ENCODE measurements at places on chromosomes 16 and 17.

- no peak for DNase-seq
These were observed 6.0 kb upstream of the CPD start for GRCh38 chr17:30372755-30373154.

GRCh38 chr17:7191571-7192270 is 12.6 kb upstream of the ASGR1 start:
- DNase-seq: peak; percentile 67

GRCh38 chr17:32697728-32698625 is 178.9 kb downstream of the MYO1D start:
- no peak for DNase-seq

DNA sequence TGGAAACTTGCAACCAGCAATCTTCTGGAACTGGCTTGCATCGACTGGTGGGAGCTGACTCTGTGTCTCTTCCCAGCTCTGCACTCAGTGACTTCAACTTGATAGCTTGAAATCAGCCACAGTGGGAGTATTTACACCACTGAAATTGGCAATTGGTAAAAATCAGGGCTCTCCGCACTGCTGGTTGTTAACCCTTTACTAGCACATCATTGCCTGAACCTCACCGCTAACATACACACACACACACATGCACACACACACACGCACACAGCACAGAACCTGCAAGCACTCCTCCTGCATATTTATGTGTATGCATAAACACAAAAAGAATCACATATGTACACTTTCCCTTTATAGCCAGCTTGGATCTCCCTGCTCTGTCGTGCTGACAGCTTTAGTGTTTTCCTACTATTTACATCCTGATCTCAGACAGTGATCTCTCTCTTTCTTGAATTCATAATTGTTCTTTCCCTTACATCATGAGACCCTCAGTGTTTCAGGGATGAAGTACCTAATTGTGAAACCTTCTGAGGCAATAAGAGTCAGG is 7.9 kb upstream of the TMIGD1 start:
- DNase-seq: no peak

GRCh38 chr17:71409712-71410111 is 711.1 kb upstream of the SOX9 start:
- DNase-seq: no peak

DNA sequence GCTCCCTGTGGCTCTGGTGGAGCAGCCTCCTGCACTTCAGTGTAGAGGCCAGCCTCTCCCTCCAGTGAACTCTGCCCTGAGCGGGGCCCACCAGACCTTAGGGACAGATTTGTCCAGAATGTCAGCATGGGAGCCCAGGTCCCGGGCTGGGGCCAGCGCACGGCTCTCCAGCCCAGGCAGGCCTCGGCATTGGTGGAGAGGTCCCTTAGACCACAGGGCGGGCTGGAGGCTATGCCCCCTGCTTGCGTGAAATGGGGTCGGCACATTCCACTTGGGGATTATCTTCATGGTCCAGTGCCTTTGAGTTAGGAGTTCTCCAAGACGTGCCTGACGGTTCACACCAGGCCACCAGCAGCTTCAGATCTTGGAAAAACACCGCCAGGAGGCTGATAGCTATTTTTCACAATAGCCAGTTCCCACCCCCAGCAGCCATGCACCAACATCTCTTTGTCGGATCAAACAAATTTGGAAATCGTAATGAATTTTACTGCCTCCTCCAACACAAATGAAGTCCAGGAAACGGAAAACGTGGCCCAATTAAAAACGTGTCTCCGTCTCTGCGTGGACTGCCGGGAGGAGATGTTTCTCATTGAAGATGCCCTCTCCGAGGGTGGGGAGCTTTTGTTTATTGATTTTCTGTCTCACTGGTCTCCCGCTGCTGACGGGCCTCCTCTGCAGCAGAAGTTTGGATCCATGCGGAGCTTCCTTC is 110.0 kb upstream of the CIBAR2 start:
- no peak for DNase-seq

DNA sequence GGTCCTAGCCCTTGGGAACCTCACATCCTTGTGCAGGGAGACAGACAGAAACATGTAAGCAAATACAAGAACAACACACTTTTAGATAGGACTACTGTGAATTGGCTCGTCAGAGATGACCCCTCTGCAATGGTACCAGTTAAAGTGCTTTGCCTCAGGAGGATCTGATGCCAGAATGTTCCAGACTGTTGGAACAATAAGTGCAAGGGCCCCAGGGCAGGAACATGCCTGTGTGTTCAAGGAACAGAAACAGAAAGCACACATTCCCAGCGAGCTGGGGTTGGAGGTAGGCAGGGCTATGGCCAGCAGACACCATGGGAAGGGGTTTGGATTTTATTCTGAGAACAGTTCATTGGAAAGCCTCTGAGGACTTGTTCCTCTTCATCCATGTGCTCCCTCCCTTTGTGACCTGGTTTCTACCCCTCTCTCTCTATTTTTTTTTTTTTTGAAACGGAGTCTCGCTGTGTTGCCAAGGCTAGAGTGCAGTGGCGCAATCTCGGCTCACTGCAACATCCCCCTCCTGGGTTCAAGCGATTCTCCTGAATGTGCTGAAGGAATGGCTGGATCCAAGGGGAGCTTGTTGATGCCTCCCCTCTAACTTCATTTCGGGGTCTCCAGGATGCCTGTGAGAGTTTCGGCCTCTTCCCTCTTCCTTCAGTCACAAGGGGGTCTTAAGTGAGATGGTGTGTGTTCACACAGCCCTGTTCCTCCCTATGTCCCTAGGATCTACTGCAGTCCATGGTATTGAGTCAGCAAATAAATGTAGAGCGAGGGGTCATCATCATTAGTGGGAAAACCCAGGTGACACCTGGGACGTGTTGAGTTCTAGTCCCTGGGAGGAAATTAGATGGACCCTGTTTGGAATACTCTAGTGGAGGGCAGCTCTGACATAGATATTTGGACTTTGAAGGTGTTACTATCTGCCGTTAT is 6.4 kb downstream of the STAT5A start:
- no peak for DNase-seq

- no peak for DNase-seq
These were observed 128.7 kb downstream of the TANGO6 start for GRCh38 chr16:68972013-68972412.

DNA sequence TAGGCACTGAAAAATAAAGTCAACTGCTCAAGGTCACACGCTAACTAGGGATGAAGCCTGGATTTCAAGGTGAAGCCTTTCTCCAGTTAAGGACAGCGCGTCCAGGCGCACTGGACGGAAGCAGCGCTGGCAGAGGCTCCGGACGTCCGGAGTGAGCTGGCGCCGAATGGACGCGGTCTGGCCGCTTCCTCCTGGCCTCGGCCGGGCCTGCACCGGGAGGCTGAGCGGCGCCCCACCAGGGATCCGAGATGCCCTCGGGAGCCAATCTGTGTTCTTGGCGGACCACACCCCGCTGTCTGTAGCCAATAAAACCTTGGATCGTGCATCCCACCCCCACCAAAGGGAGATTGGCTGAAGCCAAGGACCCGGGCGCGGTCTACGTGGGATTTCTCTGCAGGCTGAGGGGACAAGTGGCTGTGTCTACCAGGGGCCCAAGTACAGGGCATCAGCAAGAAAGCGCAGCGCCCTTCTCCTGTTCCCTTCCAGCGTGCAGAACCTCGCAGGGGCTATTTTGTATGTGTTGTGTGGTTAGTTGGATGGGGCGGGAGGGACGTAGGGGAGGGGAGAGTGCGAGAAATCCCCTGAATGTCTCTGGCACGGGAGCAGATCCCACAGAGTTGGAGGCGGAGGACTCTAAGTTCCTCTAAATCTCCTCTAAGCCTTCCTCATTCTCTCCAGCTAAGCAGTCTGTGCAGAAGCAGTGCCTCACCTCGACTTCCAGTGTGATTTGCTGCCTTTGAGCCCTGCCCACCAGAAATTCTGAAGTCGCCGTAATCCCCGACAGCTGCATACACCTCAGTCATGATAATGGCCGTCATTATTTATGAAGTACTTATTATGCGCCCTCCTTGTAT is 2.5 kb upstream of the AKAP10 start:
- no peak for DNase-seq

- DNase-seq: no peak
These were observed 13.3 kb downstream of the SOCS1 start for GRCh38 chr16:11242658-11243057.

GRCh38 chr17:76384987-76385891 is 830 bp downstream of the SPHK1 start:
- DNase-seq: no peak

DNA sequence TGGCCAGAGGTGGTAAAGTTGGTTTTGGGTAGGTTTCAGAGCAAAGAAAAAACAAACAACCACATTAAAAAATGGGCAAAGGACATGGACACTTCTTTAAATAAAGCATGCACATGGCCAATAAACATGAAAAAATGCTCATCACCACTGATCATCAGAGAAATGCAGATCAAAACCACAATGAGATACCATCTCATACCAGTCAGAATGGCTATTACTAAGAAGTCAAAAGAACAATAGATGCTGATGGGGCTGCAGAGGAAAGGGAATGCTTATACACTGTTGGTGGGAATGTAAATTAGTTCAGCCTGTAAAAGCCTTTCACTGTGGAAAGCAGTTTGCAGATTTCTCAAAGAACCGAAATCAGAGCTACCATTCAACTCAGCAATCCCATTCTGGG is 598.4 kb upstream of the SOX9 start:
- DNase-seq: no peak

GRCh38 chr16:180101-180675 is at the start of gene HBQ1:
HBQ1 (plus strand) TSS chr16:180459; CDS start chr16:180487, 28 bp downstream.
- no peak for DNase-seq

- DNase-seq: no peak
These were observed 390.0 kb upstream of the TNRC6C start for GRCh38 chr17:77568540-77568939.

DNA sequence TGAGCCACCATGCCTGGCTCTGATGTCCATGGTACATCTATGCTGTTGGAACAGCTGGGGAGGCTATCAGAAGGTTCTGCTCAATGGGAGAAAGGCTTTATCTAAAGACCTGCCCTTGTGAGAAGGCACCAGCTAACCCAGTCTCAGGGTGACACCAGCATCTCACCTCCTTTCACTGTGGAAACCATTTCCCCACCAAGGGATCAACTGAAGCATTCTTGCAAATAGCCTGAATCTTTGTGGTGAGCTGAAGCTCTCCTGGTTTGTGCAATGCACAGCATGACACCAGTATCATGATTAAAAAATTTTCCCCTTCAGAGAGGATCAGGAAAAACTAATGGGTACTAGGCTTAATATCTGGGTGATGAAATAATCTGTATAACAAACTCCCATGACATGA is 5.1 kb downstream of the CCL18 start:
- no peak for DNase-seq

DNA sequence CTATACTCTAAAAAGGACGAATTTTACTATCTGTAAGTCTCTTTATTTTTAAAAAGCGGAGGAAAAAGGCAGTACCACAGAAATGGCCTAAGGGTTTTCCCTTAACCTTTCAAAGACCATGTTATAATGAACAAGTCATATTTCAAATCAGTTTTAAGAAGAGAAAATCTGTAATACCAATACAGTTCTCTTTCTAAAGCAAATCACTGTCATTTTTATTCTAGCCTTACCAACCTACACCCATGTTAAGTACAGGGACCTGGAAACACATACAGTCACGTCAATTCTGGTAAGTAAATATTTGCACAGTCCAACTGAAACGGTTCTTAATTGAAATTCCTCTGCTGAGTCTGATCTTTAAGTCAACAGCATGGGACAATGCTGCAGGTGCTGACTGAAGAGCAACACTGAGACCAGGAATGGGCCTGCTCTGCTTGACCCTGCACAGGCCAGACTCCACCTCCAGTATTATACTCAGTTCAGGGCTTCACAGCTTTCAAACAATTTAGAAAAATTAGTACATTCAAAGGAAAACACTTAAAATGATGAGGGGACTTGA is 20.2 kb downstream of the MBTPS1 start:
- no peak for DNase-seq

DNA sequence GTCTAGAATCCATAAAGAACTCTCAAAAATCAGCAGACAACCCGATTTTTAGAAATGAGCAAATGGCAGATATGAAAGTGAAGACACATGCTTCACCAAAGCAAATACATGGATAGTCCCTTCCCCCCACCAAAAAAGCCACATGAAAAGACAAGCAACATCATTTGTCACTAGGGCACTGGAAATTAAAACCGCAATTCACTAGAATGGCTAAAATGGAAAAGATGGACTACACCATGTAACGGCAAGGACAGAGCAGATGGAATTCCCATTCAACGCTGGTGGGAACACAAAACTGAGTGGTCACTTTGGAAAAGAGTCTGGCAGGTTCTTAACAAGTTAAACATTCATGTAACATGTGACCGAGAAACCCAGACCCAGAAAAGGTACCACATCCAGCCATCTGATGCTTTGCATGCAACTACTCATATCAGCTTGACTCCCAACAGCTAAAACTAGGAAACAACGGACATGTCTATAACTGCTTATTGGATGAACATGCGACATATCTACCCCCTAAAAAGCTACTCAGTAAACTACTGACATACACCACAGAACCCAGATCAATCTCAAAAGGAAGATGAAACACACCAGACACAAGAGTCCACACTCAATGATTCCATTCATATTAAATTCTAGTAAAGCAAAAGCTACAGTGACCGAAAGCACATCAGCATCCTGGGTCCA is 132.6 kb downstream of the ZNF778 start:
- DNase-seq: no peak

GRCh38 chr17:40074871-40075200 is 12.1 kb downstream of the THRA start:
- no peak for DNase-seq

DNA sequence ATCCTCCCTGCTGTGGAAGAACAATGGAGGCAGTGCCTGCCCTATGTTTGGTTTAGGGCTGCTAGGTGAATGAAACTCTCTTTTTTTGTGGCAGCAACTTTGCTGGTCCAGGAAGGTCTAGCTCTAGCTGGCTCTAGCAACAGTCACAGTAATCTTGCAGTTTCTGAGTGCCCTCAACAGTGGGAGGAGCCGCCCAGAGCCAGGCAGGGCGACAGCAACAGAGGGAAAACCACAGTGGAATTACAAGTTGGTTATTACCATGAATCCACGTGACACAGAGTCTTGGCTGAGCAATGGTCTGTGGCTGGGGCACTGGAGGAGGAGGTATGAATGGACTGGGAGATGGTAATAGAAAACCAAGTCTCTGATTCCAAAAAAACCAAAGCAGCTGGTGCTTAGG is 10.3 kb downstream of the HSPB9 start:
- peak; percentile 84 for DNase-seq

All from COLO829 (cell line).